DMS79 (cell line): ENCODE measurements at places on chromosomes 4 and X.
A peak's percentile ranks its signal among the peaks of the same experiment; 100 is the strongest.

GRCh38 chrX:101483705-101484104 is 1.6 kb upstream of the ARMCX4 start:
- no peak for DNase-seq

DNA sequence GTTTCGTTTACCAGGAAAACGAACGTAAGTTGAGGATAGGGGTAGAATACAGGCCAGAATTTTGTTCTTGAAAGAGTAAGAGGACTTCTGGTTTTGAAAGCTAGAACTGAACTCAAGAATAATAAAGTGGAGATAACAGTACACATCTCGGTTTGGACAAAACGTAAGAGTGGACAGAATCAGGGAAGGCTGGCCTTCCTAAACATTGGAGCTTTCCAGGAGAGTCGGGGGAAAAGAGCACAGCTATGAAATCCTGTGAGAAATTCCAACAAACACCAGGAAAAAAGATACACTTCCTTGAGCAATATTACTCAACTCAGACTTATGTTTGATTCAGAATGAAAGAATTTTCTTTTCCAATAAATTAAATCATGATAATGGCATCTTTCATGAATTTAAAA is 1.2 kb downstream of the CTSO start:
- DNase-seq: no peak

DNA sequence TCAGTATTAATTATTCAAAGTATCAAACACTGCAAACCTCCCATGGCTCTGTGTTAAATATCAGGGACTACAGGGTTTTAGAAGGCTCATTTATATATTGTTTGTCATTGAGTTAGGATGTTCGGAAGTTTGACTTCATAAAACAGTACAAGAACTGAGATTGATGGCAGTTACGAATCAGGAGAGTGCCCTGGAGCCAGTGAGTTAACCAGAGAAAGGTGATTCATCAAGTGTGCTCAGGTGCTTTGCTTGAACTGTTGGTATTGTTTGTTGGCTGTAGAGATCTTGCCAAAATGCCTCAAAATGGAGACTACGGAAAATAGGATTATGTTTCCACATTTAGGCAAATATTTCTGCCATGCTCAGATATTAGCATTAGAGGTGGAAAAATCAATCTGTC is 7.5 kb upstream of the GPR101 start:
- no peak for DNase-seq

DNA sequence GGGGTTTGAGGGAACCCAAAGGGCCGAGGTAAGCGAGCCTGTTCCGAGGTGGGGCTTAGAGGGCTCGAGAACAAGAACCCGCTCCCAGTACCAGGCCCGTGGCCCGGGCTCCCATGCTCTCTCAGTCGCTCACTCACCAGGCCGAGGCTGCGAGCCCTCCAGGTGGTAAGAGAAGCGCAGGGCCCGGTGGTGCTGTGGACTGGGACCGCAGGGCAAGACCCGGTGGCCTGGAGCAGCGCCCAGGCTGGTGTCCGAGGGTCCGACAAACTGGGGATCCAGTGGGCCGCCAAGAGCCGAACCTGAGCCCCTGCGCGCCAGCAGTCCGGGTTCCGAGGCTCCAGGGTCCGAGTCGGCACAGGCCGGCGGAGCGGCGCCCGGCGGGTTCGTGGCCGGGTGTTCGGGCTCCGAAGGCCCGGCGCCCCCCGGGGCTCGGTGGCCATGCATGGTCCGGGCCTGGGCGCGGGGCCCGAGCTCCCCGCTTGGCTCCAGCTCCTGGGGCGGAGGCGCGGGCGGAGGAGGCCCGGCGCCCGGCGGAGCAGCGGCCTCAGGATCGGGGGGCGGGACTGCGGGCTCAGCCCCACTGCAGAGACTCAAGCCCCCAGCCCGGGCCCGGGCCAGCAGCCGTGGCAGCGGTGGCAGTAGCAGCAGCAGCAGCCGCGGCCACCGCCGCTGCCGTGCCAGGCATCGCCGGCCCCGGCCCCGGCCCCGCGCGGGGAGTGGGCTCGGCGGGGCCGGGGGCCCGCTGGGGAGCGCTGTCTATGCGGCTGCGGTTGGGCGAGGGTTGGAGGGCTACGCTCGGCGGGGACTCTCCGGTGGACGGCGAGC is 833 bp downstream of the FGD1 start:
- no peak for DNase-seq

GRCh38 chrX:139930401-139930800 is 2.5 kb downstream of the ATP11C start:
- DNase-seq: no peak

- no peak for DNase-seq
Observed at GRCh38 chrX:110025395-110025794, 22.5 kb downstream of the TMEM164 start.

- no peak for DNase-seq
Observed at GRCh38 chr4:25862411-25863346, at the start of gene SEL1L3. TSS of gene SEL1L3 (minus strand) at chr4:25862988. CDS start at chr4:25862836, 152 bp downstream.

- no peak for DNase-seq
Observed at GRCh38 chr4:14916554-14917297, 85.6 kb upstream of the CPEB2 start.

- no peak for DNase-seq
Observed at GRCh38 chr4:177380730-177381287, 61.4 kb downstream of the AGA start.

- DNase-seq: peak; percentile 66
Observed at GRCh38 chr4:56689201-56689969, 8.3 kb upstream of the HOPX start.

DNA sequence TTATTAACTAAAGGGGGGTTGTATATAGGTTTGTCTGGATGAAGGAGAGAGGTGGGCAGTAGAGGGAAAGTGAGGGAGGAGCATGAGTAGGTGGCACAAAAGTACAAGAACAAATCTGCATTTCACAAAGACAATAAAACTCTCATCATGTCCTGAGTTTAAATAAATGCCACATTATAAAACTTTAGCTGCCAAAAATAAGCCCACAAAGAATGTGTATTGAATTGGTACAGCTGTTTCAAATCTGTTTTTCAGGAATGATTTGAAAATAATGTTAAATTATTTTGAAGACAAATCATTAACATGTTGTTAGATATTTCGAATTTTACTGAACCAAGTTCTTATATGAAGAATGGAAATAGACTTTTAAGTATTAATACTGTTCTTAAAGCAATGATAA is 5.8 kb downstream of the CNKSR2 start:
- DNase-seq: no peak

DNA sequence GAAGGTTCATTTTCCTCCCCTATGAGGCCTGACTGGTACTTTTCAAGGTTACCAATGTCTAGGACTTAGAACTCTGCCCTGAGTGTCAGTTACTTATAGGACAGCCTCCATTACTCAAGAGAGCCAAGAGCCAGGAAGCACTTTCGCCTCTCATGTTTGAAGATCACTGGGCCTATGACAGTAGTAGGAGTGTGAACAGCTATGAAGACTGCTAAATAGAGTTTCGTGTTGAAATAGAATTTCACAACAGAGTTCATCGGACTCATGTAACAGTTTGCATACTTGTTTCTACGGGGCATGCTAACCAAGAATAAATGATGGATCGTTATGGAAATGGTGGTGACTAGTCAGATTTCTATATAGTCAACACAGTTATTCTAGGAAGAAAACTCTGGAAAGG is 97.8 kb upstream of the GPC4 start:
- no peak for DNase-seq

DNA sequence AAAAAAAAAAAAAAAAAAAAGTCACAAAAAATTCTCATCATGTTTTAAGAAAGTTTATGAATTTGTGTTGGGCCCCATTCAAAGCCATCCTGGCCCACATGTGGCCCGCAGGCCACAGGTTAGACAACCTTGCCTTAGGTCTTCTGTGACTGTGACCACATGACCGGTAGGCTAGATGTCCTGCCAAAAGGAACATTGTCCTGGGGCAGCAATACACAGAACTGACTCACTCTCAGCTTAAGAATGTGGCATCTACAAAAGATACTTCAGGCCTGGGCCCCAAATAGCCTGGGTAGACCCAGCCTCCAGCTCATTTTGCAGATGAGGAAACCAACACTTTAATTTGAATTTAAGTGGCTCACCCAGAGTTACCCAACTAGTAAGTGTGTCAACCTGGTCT is 10.0 kb downstream of the AWAT2 start:
- no peak for DNase-seq

GRCh38 chr4:85777908-85778631 is 303.1 kb downstream of the ARHGAP24 start:
- no peak for DNase-seq

DNA sequence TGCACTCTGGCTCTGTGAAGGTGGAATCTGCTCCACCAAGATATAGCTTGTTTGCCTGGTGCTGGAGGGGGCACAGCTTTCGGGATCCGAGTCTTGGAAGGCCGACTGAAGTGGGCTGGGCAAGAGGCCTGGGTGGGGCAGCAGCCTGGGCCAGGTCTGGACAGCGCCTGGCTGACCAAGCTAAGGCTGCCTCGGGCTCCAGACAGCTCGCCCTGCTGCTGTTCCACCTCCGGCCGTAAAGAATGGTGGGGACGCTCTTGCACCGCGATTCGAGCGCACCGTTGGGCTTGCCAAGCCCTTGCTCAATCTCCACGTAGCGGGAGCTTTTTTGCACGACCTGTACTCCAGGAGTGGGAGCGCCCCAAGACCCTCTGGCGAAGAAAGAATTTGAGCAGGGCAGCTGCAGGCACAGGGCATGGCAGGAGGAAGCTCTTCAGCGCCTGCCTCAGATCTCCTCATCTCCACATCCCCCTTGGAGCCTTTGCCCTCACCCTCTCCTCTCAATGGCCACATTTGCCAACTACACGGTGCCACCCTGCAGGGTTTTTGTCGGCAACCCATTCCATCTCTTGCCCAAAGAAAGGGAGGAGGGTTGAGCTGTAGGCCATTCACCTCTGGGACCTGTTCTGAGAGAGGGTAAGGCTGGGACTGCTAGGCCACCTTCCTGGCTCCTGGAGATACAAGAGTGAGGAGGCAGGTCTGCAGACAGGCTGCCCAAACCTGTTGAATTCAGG is 18.9 kb downstream of the CNGA2 start:
- DNase-seq: peak; percentile 41

- no peak for DNase-seq
Observed at GRCh38 chr4:184402740-184403383, 71.5 kb downstream of the IRF2 start.

- DNase-seq: no peak
Observed at GRCh38 chr4:183738081-183738673, 79.1 kb downstream of the TRAPPC11 start.

DNA sequence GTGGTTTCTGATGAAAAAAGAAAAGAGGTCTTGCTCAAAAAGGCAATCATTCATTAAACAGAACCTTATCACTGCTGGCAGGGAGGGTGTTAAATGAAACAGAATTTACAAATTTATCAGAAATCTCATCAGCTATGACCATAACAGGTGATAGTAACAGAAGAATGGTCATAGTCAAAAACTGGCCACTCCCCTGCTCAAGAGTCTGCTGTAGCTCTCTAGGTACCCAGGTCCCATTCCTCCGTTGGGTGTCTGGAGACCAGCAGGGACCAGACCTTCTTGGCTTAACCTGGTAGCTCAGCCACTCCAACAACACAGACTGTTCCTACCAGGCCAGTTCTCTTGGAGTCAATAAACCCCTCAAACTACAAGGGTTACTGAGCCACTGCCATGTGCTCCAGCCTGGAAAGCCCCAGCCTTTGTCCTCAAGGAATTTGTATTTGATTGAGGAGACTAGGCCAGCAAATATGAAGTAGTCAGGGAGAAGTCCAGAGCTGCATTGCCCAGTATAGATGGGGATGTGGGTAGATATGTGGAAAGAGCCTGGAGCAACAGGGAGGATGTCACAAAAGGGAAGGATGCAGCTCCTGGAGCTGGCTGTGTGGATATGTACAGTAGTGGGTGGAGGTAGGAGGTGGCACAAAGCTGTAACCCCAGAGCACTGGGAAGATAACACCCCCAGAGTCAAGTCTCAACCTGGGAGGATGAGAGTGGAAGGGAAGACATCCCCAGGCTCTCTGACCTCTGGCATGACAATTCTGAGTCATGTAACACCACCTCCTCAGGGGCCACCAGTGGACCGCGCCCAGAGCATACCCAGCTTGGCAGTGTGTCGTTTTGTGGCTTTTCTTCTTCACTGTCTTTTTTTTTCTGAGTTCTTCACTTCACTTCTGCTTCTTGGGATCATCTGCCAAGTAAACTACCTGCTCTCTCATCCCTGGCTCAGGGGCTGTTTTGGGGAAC is 21.9 kb downstream of the RASL11B start:
- no peak for DNase-seq

DNA sequence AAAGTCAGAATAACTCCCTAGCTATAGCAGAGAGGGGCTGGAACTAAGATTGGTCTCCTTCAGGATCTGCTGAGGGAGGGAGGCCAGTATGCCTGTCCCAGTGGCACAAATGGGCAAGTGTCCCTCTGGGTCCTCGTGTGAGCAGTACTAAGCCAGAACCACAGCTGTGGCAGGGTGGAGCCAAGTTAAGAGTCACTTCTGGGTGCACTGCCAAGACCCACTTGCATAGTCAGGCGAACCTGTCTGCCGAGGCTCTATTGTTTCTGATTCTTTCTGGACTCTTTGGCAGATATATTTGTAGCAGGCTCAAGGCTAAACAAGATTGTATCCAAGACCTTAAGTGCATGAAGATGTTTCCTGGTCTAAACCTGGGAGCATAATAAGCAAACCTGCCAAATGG is 1123.7 kb upstream of the POU3F4 start:
- DNase-seq: no peak

DNA sequence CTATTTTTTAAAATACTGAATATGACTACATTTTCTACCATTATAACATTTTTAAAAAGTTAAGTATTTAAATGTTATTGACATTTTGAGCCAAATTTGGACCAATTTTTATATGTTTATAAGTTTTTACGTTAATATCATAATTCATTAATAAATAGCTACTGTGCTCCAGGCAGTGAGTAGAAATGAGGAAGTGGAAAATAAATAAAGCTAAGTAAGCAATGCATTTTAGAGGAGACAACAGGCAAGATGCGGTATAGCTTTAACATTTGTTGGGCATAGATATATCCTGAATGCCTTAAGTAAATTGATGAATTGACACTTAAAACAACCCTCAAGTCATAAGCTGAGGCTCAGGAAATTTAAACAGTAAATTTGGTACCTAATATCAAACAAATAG is 474.8 kb downstream of the PCDH10 start:
- no peak for DNase-seq

GRCh38 chr4:157444014-157444413 is 223.5 kb downstream of the GRIA2 start:
- no peak for DNase-seq

DNA sequence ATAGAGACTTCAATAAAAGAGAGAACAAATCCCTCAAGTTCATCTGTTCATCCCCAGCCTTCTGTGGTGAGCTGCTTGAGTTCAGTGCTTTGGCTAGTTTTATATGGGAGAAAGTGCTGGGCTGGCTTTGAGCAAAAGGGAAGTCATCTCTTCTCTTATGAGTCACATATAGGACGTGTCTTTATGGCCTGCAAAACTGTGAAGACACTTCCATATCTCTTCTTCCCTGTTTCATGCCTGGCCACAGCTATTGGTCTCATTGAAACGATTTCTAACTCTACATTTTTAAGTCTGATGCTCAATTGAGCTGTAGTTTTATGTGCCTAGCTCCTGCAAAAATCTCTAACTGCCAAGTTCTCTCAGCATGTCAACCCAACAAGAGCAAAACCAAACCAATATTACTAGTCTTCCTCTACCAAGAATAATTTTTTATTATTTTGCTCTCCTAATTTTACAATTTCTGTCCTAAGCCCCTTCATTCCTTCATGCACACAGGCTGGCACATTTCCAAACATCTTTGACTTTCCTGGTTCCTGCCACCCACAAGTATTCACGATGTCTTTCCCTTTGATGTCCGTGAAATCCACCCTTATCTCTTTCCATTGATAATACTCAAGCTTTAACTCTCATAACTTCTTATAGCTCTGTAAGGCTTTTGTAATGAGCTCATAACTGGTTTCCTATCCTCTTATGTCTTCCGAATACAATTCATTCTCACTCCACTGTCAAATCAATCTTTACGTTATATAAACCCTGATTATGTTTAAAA is 165.3 kb downstream of the BTC start:
- DNase-seq: no peak
